ENCODE measurements at places on chromosomes 3 and 15. TPM values are rescaled to one million over a fixed set of nuclear protein-coding genes. Genes with fewer than 3 reads are reported as not detected.

SGO1 gene
- total RNA-seq = 1.7 TPM

XIRP1 gene
- total RNA-seq = not detected

CHRD gene
- total RNA-seq = 11.4 TPM

KLHL40 gene
- not detected for total RNA-seq

ARHGAP31 gene
- total RNA-seq = 3.7 TPM

POPDC2 gene
- total RNA-seq = 0.94 TPM

MYEF2 gene
- total RNA-seq = 158 TPM

PLOD2 gene
- total RNA-seq = 22.6 TPM

FBXL22 gene
- total RNA-seq = 0.47 TPM

RTP3 gene
- total RNA-seq = not detected

TTLL13 gene
- 0.31 TPM for total RNA-seq

KCNH8 gene
- 13.1 TPM for total RNA-seq

MEIS2 gene
- total RNA-seq = 151 TPM
